Lower leg skin (tissue), 4 donors: ENCODE measurements at places on chromosomes 5 and 9. TPM values are rescaled to one million over a fixed set of nuclear protein-coding genes. Genes with fewer than 3 reads are reported as not detected.

DNA sequence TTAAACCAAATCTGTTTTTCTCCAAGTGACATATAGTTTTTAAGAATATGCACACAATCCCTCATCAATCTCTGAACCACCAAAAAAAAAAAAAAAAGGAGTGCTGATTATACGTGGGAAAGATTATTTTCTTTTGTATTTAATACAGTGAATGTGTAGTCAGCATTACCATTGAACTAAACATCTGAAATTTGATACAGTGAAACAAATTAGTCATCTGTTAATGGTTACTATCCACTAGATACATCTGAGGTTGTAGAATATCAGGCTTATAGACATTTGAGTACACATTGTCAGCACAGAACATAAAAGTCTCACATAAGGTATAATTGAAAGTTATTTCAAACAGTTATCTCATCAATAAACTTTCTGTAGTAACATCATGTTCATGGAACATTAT is 87.0 kb downstream of the SLF1 start:
- no peak for DNase-seq

DNA sequence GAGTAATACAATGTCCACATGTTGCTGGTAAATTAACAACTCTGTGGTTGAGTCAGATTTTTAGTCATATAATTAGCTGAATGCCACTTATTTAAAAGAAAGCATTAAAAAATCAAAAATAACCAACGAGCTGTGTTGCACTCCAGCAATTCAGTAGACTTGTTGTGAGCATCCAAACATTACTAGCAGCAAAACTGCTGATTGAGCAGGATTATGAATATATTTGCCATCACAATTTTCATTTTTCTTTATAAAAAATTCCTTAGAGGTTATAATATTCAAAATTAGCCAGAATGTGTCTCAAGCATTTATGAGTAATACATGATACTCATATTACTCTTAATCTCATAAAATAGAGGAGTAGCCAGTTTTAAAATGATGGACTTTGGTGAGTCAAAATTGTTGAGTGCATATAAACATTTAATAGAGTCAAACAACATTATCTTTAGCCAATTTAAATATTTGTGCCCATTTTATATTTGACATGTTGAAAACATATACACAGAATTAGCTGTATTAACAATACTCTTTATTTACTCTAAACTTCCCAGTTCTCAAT is 44.0 kb downstream of the ST8SIA4 start:
- DNase-seq, result no peak

DNA sequence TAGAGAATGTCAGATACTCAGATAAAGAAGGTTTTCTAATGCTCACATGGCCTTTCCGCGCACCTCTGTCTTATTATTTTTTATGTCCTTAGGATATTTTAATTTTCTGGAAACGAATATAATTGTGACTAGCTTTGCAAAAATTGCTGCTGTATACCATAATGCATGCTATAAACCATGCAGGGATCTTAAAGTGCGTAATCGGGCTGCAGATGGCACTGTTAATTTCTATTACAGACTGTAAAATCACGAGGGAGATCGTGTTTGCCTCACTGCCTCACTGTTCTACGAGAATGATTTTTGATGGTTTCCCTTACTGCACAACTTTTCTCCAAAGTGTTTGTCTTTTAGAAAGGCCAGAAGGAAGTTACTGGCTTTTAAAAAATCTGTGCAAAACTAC is 356.1 kb downstream of the TUSC1 start:
- no peak for DNase-seq

GRCh38 chr9:72185561-72185960 is 36.3 kb downstream of the GDA start:
- no peak for DNase-seq

DNA sequence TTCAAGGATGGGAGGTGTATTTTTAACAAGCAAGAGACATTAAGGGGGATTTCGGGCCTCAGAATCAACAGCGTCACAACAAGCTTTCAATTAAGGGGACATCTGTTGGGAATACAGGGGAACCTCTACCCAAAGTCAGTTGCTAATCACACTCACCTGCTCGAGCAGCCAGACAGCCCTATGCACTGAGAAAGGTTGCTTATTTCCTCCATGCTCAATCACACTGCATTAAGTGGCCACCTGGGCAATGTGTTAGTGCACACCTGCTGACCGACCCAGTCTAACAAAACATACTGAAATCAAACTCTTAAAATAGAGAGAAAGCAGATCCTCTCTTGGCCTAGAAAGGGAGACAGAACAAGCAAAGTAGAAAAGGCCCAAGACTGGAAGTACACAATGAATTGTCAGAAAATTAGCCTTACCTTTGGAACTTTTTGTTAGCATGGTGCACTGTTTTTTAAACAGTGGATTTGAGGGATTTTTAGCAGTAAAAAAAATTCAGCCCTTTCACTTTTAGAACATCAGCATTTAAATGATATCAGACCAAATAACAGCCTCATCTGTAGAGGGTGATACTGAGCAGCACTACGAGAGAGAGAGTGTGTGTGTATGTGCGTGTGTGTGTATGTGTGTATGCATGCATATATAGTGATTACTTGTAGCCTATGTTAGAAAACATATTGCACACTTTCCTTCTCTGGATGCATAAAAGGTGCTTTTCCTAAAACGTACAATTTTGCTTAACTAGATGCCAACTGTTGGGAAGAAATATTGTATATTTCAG is 1118.6 kb upstream of the DMAC1 start:
- no peak for DNase-seq

Gene FBP1
- 5.8 TPM for total RNA-seq

- no peak for DNase-seq
Observed at GRCh38 chr9:79955300-79955699, 383.5 kb downstream of the TLE4 start.

- DNase-seq, result no peak
Observed at GRCh38 chr5:168101352-168101751, 190.1 kb upstream of the WWC1 start.

Gene RANBP17
- 0.95 TPM for total RNA-seq

Gene GPR21
- total RNA-seq, result not detected

Gene C8G
- not detected for total RNA-seq

DNA sequence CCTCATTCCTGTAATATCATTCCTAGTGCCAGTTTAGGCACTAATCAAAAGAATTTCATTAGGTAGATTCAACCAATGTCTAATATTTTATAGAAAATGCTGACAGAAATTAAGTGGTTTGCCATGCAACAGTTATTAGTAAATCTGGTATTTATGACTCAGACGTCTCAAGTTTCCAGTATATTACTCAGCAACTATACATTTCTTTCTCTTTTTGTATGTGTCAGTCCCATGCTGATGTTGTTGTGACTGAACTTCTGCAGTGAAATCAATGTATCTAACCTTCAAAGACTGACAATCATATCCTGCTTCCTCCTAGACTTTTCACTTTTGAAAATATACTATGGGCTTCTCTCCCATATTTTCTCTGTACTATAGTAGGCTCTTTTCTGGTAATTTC is 822.5 kb downstream of the NR2F1-AS1 start:
- no peak for DNase-seq

GRCh38 chr5:2103940-2104339 is 221.2 kb upstream of the IRX4 start:
- no peak for DNase-seq

Gene C9orf50
- total RNA-seq, result not detected

Gene CCL19
- total RNA-seq, result 3.6 TPM

DNA sequence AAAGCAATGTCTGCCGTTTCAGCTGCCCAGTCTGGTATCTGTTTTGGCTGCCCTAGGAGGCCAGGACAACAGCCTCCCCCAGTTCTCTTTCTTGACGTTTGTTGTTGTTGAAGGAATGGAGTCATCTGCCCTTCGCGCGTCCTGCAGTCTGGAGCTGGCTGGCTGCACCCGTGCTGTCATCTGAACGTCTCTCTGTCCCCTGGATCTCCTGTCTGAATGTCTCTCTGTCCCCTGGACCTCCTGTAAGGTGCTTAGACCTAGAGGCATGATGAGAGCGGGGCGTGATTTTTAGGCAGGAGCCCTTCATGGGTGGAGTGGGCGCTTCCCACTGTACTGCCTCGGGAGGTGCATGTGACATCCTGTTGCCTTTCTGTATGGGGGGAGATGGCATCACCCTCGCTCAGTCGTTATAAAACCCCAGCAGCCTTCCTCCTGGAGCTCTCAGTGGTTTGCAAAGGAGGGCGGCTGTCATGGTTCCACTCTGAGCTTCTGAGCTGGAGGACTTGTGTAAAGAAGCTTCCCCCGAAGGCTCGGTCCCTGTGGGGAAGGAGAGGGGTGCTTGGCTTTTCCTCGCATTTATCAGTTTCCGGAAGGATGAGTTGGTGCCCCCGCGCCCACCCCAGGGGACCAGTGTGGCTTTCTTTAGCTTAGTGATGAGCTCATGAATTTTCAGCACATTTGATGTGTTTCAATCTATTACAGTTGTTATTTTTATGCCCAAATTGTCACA is 49.8 kb upstream of the OLFM1 start:
- peak; percentile 77 for DNase-seq

DNA sequence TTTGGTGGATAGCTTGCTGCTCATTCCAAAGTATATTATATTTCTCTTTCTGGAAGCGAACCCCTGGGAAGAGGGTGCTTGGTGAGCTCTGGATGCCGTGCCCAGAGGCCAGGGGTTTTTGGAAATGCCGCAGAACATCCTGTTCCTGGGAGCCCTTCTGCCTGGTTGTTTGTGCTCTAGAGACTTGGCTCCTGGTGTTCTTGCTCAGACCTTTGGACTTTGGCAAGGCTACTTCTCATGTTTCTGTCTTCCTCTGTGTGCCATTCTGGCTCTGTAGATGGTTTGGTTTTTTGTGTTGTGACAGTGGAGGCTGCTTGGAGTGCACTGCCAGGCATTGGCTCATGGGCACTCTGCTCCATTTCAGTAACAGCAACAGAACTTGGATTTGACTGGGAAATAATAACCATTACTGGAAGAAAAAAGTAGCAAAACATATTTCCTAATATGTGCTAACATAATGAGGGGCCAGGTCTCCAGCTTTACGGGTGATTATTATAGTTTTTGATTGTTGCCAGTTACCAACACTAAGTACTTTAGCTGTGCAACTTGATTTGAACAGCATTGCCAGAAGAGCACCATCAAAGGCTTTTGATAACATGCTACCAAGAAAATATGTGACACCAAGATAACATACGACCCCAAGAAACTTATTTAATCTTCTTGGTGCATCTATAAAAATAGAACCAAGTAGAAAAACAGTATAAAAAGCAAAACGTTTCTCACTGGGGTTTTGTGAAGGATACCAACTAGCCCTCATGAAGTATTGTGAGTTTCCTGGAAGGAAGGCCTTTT is 94.2 kb downstream of the PCSK1 start:
- no peak for DNase-seq

DNA sequence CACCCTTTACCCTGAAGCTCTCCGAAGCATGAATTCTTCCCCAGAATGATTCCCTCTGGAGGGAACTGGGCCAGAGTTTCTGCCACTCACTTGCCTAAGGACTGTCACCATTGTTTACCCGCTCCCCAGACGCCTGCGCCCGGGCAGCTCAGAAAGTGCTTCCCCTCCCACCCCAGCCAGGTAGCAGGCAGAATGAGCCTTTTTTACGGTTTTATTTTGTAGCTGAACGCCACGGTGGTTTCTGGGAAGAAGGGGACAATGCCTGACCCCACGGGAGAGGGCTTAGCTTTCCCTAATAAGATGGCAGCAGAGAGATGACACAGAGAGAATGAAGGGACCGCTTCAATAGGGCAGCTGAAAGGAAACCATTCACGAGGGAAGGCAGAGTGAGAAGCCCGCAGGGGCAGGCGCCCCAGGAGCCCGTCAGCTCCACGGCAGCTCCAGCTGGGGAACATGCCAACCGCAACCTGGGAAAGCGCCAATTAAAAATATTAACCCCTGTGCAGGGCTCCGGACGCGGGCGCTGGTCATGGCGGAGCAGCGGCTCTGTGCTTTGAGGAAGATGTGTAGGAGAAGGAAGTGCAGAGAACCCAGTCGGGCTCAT is 20.4 kb upstream of the NTNG2 start:
- no peak for DNase-seq

GRCh38 chr9:68860419-68860818 is 153.5 kb downstream of the PRKACG start:
- no peak for DNase-seq

Gene ANKRD18A
- total RNA-seq, result 72.3 TPM

DNA sequence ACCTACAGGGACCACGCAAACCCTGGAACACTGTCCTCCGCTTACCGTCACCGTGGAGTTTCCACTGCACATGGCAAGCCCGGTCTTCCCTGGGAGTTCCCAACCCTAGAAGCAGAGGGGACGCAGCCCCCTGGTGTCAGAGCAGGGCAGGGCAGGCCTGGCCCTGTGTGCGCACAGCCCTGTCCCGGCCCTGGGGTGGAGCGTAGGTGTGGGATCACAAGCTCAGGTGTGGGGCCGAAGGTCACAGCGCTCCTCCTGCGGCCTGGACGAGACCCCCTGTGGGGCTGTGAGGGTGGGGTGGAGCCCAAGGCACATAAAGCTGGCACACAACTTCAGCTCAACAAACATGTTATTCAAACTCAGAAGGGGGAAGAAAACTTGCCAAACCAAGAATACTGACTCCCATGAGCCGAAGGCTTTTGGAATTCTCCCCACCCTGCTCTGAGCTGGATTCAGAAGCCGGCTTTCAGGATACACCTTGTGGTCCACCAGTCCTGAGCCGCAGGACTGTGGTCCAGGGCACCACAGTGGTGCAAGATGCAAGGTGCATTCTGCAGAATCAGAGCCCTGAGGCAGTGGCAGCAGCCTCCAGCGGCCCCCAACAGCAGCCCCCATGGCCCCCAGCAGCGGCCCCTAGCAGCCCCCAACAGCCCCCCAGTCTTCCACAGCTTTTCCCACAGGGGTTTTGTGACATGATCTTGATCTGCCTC is 11.8 kb upstream of the EXOC3 start:
- DNase-seq, result no peak

Gene GMCL2
- total RNA-seq, result not detected

GRCh38 chr9:36961561-36962325 is 72.3 kb downstream of the PAX5 start:
- DNase-seq, result peak; percentile 76

- no peak for DNase-seq
Observed at GRCh38 chr9:137128862-137129455, 10.0 kb upstream of the GRIN1 start.

DNA sequence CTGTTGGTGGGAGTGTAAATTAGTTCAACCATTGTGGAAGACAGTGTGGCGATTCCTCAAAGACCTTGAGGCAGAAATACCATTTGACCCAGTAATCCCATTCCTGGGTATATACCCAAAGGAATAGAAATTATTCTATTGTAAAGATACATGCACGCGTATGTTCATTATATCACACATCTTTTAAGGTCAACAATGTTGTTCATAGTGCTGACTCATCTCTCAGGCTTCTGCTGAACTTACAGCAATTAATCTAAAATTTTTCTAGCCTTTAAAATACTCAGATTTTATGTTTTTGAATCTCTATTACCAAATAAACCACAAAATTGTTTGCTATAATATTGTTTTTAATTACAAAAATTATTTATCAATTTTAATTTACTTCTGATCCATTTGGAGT is 38.8 kb upstream of the ZNF618 start:
- DNase-seq, result no peak

DNA sequence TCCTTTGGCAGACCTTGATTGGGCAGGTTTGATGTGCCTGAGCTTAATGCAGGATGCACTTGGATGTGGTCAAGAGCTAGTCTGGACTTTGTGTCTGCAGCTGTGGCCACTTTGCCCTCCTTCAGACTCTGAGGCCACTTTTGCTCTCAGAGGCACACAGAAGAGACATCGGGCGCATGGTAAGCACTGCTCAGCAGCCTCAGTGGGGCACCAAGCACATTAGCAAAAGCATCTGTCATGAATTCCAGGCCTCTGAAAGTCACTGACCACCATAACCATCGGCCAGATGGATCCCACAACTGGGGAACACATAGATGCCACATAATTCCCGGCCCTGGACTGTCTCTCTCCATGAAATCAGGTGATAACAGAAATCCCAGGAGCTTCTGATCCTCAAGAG is 34.3 kb upstream of the ZNF782 start:
- DNase-seq, result no peak
